ENCODE measurements at places on chromosomes 5 and 9.

- DNase-seq: no peak
Measured at GRCh38 chr9:35395076-35395705, 94.7 kb upstream of the RUSC2 start.

- no peak for DNase-seq
Measured at GRCh38 chr9:130423272-130423671, 21.5 kb upstream of the ASS1 start.

DNA sequence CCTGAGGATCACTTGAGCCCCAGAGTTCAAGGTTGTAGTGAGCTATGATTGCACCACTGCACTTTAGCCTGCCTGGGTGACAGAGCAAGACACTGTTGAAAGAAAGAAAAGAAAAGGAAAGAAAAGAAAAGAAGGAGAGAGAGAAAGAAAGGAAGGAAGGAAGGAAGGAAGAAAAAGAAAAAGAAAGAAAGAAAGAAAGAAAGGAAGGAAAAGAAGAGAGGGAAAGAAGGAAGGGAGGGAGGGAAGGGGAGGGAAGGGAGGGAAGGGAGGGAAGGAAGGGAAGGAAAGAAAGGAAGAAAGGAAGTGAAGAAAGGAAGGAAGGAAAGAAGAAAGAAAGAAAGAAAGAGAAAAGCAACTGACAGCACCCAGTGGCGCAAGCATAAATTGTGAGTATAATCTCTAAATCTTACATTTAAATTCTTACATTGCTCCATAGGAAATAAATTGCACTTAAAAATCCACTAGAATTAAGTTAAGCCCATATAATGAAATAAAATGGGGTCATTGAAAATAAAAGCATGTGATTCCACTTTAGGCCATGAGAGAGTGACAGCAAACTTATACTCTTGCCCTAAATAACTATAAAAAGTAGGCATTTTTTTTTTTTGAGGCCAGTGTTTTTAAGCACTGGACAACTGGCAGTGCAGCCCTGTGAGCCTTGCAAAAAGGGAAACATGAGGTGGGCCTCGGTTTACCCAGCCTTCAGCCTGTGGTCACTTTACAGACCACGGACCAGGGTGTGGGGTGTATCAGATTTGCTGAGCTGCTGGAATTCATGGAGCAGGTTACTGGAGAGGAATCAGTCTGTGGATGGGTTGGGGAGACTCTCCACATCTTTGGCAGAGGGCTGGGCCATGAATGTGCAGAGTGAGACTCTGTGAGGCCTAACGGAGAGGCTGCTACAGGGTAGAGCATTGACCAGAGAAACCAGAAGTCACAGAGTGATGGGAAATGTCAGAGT is 175.5 kb downstream of the TTLL11 start:
- no peak for DNase-seq

DNA sequence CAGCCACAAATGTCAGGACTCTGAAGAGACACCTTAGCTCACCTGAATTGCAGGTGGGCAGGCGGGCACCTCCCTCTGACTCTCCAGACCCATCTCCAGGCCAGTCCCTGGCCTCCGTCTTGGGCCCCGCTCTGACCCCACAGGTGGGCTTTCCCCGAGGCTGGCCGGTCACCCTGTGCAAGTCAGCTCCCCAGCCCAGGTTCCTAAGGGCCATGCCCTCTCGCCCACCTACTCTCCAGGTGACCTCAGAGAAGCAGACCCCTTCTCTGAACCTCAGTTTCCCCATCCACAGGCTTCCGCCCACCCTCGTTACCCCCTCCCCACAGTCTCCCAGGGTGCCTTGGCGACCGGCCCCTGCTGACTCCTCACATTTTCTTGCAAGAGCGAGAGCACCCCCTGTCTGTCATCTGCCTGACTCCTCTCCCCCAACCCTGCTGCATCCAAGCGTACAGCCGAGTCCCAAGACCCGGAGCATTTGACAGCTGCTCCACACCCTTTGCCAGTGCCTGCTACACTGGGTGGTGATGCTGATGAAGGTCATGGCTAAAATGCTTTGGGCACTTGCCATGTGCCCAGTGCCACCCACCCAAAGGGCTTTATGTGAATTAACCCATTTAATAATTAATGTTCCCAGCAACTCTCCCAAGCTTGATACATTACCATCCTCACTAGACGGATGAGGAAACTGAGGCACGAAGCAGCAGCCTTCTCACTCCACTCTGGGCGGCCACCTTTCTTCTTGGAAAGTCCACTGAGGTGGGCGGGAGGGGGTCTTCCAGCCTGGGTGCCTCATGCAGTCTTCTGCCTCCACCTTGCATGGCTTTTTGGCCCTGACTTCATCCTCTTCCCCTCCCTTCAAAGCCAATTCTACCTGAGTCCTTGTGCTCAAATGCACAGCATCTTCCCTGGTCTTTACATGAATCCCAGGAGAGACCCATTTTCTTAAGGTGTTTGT is 51.1 kb upstream of the ORM1 start:
- no peak for DNase-seq

- DNase-seq: no peak
Measured at GRCh38 chr9:842635-843426, 1.3 kb downstream of the DMRT1 start.

- no peak for DNase-seq
Measured at GRCh38 chr5:64895748-64896147, 127.0 kb downstream of the CWC27 start.

DNA sequence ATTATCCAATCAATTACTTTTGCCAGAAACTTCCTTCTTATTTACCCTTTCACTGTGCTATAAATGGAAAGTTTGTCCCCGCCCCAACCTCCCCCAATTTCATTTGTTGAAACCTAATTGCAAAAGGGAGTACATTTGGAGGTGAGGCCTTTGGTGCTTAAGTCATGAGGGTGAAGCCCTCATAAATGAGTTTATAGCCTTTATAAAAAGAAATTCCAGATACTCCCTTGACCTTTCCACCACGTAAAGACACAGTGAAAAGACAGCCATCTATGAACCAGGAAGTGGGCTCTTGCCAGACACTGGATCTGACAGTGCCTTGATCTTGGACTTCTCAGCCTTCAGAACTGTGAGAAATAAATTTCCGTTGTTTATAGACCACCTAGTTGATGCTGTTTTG is 82.3 kb downstream of the NUDT12 start:
- no peak for DNase-seq

GRCh38 chr5:17305964-17306725 is 88.7 kb downstream of the BASP1 start:
- no peak for DNase-seq
